ENCODE measurements at places on chromosomes 2 and 18.

DNA sequence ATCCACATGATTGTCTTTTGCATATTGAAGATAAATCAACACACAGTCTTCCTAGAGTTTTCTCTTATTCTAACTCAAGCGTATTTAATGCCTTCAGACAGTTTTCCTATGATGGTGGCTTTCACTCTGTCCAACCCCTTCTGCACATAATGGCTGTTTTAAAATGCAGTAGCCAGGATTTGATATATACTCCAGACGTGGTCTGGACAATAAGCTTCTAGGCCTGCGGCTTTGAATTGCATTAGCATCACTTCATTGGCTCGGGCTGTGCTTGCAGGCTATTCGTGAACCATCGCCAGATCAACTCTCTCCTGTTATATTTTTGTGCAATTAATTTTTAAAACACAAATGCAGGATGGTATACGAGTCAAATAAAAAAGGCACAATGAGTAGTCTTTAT is 235.3 kb downstream of the BCL2 start:
- DNase-seq: no peak

DNA sequence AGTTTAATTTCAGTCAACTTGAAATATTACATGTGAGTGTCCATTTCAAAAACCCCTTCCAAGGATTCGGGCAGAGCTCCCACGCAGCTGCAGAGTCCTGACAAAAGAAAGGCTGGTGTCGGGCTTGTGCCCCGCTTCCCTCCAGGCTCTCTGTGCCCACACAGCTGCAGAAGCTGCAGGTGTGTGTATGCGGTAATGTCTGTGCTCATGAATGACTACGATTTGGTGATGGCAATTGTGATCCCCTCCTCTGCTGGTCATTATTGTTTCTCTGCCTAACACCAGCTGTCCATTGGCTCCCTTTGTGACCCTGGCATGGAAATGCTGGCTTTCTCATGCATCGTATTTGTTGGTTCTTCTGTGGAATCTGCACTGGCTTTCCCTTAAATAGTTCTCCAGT is 224.8 kb downstream of the NUP35 start:
- no peak for DNase-seq

DNA sequence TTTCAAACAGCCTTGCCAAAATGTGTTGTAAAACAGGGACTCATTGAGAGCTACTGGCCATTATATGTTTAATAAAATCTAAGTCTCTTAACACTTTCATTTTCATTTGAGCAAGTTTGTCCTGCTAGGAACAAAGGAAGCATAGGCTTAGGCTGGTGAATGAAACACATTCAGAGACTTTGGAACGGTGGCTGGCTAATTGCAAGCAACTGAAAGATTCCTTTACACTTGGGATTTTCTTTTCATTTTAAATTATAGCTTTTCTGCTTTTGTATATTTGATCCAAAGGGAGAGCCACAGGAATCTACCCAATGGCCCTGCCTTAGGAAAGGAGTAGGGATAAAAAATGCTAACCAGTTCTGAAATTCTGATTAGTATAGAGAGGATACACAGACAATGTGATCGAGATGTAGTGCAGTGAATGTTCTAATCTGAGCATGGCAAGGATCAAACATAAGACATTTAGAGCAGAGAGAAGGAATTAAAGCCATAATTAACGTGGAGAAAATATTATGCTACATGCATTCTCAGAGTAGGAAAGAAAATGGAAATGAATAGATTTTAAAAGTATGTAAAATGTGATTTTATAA is 911.4 kb upstream of the SLC39A10 start:
- DNase-seq: no peak

DNA sequence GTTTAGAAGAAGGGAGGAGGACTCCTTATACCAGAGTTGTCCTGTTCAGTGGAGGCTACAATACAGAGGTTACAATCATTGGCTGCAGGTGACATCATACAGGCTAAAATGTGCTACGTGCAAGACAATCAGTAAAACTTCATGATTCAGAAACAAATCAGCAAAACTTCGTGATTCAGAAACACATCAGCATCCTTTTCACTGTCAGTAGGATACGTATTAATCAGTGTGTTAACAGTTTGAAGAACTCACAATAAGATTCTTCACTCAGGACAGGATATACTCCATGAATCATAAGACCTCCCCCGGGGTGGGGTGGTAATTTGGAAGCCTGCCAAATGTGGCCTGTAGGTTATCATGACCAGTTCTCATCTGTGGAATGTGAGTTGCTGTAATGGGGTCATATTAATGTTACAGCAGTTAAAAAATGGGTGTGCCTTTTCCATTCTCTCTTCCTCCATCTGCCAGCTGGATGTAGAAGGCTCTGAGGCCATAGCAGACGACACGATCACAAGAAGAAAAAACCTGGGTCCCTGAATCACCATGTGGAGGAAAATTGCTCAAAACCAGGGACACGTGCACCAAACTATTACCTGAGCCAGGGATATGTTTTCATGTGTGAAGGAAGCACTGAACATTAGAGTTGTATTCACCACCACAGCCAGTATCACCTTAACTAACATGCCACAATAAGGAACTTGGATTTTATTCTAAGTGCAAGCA is 134.8 kb upstream of the CREB1 start:
- no peak for DNase-seq

DNA sequence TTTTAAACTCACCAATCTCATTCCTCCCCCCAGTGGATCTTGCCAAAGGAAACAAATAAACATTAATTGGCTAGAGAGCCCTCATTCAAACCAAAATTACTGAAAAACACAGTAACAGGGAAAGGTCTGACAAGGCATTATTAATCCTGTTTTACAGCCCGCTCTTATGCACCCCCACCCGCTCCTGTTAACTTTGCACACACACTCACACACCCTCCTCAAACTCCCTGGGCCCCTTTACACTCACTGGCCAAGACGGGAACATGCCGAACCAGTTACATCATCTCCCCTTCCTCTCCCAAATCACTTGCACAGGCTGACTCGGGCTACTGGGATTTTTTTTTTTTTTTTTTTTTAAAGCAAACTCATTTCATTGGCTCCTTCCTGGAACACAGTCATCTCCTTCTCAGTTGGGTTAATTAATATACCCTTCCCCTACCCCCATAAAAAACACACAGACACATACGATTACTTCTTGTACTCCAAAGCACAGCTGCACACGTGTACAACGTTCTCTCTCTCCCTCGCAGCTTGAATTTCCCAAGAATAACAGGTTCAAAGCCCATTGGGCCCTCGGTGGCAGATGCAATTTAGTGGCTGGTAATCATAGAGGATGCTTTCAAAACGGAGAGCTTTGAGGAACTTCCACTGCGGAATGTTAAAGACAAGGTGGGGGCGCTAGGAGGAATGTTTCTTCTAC is 31.8 kb downstream of the KLF7 start:
- no peak for DNase-seq

DNA sequence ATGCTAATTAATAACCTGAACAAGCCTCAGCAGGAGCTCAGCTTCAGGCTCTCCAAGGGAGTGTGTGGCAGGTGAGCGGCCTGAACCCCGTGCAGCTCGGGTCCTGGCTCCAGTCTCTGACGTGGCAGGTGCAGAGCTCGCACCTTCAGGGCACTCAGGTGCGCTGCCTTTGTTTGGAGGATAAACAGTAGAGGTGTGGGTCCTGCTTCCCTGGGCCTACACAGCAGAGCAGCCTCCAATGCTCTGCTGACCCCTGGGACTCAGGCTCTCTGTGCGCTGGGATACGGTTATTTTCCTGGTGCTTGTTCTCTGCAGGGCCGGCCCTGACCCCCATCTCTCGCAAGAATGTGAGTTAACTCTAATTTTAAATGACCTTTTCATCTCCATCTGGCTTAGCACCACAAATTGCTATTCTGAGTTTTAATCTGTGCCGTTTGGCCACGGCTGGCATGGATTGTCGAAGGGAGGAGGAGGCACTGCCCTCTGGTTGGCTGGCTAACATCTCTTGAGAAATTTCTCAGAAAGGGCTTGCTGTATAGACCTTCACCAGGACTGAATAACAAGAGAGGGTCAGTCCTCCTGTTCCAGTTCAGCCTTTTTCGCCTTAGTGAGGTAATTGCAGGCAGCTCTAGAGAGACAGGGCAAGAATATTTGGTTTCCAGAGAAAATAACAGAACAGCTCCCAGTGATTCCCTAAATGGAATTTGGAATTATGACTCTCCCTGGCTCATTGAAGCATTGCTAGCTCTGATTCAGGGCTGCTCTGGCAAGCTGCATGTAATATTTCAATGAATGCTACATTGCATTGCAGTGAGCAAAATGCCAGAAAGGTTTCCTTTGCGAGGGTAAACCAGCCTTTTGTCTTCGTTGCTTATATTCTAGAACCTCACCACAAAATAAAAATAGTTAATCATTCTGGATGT is 161.8 kb downstream of the DCDC2C start:
- no peak for DNase-seq

GRCh38 chr2:108805782-108806181 is 19.2 kb downstream of the CCDC138 start:
- no peak for DNase-seq
